ENCODE measurements at places on chromosomes 12 and 14.
A peak's percentile ranks its signal among the peaks of the same experiment; 100 is the strongest.

- peak; percentile 51 for DNase-seq
Observed at GRCh38 chr14:22489244-22489545, 99.8 kb downstream of the DAD1 start.

- no peak for DNase-seq
Observed at GRCh38 chr14:55220230-55220629, 28.8 kb upstream of the DLGAP5 start.

DNA sequence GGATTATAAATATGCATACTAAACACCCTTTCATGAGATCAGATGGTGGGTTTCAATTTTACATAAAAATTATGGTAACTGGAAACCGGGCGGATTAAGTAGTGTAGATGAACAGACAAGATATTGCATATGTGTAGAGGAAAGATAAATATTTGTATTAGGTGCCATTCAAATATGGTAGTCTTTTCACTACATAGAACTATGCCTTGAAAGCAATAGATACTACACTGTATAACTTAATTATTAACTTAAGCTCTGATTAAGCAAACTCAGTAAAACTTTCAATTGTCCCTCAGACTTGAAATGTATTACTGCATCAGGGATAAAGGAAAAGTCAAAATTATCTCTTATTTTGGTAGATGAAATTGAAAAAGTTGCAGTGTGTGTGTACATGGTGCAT is 1.9 kb downstream of the PTPN21 start:
- no peak for DNase-seq

GRCh38 chr12:47032644-47033043 is 46.8 kb upstream of the PCED1B start:
- no peak for DNase-seq

DNA sequence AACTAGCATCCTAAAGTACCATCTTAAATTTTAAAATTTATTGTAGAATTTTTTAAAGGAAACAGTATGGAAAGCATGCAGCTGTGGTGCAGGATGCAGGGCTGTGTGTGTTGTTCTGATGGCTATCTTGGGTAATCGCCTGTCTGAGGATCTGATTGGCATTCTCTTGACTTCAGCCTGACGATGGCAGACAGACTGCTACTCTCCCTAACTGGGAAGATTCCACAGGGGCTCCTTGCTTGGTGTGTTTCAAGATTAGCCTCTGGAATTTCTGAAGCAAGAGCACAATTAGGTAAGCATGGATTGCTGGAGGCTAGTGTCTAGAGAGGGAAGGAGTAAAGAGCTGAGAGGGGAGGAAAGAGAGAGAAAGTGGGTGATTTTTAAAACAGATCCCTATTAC is 696.8 kb upstream of the LRFN5 start:
- DNase-seq = no peak

DNA sequence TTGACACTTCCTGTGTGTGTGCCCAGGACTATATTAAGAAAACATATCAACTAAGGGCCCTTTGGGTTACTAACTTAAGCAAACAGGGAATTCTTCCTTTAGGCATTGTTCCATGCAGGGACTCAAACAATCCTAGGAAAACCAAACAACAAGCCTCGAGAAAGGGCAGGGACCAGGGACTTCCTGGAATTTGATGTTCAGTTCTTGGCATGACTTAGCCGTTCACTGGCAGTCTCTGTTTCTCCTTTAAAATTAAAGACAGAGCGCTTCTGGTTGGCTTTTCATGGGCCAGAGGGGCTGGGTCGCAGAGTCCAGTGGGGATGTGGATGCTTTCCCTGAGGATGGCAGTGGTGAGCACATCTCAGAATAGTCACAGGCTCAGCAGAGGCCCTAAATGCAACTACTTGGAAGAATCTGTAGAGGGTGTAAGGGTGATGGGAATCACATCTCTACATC is 35.2 kb downstream of the RNFT2 start:
- no peak for DNase-seq

DNA sequence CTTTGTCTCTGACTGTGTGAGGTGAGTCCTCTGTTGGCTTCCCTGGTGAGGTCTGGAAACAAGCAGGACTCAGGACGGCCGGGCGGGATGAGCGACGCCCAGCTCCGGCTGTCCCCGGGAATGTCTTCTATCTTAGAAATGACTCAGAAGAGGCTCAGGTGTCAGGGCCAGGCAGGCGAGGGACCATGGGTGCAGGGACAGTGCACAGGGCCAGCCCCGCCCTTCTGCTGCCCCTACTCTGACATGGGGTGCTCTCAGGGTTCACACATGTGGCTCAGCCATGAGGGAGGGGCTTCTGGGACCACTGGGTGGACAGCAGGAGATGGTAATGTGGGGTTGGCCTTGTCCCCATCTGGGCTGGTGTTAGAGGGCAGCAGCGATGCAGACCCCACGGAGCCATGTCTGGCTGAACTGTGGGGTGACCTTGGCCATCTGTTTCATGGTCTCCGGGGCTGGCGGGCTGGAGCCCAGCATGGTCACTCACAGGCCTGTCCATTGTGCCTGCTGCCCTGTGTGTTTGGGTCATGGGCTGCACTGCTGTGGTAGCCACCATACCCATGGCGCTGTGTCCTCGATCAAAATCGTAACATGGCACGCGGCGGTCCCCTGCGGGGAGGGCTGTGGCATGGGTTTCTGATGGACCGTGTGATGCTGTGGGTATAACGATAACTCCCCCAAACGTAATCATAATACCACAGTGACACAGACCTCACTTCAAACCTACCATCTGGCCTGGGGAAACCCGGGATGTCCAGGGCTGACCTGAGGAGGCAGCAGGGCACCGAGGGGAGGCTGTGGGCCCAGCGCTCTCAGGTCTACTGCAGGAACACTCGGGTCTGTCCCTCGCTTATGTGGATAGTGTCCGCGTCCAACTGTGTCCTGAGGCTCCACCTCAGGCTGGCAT is 368.8 kb downstream of the TMEM121 start:
- peak; percentile 17 for DNase-seq

DNA sequence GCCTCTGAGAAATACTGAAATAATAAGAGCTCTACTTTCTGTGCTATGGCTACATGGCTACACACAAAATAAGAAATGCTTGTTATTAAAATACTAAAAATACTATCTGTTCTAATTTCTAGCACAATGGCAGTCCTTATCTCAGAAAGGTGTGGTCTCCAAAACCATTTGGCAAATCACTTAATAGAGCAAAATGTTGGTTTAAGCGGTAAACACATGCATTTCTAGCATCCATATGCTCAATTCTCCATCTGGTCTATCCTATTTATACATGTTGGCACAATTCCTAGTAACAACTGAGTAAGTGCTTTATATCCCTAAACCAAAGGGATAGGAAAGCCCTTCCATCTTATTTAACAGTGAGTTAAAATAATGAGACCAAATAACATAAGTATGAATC is 107.0 kb downstream of the PAPLN start:
- DNase-seq = no peak

DNA sequence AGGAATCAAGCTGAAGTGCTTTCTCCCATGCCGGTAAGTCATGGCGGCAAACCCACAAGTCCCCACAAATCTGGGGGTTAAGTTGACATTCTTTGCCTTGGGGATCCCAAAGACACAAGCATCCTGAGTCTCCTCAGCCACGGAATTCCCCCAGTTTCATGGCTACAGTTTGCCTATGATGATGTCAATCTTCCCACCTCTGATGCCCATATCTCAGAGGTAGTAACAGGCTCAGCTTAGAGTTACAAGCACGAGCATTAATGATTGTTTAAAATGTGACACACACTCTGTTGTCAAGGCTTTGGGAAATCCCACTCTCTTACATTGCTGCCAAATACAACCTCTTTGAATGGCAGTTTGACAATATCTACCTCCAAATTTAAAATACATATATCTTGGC is 22.3 kb downstream of the NOS1 start:
- DNase-seq = no peak

DNA sequence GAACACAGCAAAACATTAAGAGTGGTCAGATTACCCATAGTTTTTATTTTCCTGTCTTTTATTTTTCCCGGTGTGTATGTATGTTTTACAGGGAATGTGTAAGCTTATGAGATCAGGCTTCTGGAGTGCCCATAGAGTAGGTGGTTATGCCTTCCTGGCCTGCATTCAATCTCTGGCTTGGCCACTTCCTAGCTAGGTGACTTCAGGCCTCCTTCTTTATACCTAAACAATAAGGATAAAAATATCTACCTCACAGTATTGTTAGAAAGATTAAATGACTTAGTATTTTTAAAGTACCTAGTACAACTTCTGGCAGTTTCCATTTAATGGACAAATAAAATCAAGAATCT is 42.4 kb downstream of the ITPR2 start:
- no peak for DNase-seq

- no peak for DNase-seq
Observed at GRCh38 chr12:13094367-13094766, 9.1 kb downstream of the GSG1 start.

GRCh38 chr12:120944645-120945217 is 33.6 kb upstream of the HNF1A start:
- DNase-seq = peak; percentile 75

- no peak for DNase-seq
Observed at GRCh38 chr14:45227566-45227965, 25.4 kb downstream of the MIS18BP1 start.

DNA sequence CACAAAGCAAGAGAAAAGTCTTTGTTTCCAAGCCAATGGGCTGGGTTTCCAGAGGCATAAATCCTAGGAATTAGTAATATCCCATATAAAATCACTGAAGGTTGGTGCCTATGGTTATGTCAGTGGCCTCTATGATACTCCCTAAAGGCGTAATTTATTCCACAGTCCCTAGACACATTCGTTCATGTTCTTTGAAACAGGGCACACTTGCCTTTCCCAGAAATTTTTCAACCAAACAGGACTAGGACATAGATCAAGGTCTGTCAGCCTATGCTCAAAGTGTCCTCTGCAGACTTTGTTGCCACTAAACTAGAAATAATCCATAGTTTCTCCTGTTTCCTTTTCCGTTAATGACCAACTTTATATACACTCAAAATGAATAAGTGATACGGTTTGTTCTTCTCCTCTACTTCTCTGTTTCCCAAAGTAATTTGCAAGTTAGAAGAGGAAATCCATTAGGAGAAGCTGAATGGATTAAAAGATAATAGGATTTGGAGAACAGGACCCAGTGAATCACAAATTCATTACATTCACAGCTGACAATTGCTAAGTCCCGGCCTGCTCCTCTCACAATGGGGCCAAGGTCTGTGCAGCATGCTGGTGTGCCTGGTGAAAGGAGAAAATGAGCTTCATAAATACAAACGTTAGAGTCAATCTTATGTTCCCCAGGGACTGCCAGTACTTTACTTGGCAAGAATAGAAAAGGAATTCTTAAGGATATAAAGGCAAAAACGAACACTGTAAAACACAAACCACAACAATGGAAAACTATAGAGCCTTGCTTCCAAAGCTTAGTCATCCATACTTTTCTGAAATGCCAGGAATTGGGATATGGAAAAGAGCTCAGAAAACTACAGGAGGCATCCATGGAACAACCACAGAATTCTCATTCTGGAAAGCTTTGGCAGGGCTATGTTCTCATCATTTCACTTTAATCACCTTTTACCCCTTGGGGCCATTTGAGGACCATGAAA is 966.2 kb downstream of the NRXN3 start:
- DNase-seq = no peak

DNA sequence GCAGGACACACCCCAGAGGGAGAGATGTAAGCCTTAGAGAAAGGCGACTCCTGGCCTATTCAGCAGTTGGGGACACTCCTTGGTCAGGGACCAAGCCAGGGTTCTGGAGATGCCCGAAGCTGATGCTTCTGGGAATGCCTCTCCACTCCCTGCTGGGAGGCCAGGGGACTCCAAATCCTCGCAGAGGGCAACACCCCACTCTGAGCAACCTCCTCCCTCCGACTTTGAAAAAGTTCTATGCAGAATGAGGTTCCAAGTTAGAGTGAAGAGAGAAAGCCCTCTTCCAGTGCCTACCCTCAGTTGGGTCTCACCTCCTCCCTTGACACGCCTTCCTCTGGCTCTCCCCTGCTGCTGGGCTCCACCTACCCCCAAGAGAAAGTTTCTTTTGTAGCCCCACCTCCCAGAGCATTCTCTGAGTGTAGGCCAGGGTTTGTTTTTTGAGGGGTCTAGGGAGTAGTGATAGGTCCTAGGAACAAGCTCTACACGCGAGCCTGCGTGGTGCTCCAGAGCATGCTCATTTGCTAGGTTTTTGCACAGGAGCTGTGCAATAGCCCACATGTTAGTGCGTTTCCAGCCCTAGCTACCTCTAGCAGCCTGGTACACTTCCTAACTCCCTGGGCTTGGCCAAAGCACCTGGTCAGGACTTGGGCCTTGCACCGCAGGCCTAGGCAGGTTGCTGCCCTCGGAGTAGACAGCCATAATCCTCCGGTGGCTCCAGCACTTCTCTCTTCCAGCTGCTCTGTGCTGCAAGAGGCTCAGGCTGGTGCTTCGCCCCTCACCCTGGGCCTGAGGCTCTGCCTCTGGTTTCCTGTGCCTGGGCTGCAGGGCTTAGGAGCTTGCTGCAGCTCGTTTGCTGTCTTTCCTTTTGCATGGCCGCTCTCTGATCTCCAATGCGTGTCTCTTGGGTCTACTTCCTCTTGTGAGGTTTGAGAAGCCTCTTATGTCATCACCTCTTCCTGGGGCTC is 590 bp upstream of the CEBPE start:
- DNase-seq = no peak

GRCh38 chr14:103500148-103500990 is 22.3 kb downstream of the CKB start:
- DNase-seq = peak; percentile 94

DNA sequence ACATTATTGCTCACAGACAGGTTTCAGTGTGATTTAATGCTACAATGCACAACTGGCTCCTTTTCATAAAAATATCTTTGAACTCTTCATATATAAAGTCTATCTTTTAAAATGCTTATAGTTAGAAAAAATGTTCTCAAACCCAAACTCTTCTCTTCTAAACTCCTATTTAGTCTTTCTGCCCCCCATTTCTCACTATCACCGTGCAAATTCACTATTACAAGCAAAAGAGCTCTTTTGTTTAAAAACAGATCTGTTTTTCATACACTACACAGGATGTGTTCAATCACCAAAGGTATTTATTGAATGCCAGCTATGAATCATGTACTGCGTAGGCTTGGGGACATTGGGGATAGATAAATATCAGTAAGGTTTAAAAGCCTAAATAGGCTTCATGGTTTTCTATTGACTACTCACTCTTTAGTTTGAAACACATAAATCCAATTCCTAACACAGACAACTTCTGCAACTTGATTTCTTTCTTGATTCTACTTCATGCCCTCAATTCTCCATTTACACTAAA is 692.3 kb downstream of the C12orf50 start:
- DNase-seq = no peak

- peak; percentile 90 for DNase-seq
Observed at GRCh38 chr12:4030929-4031702, 157.9 kb upstream of the PARP11 start.

Measured in Peyer's patch (tissue), 4 donors.